Activated CD4-positive, alpha-beta memory T cell treated with anti-CD3 and anti-CD28 coated beads, Interleukin-2, amount 10 ng/mL, durations not matched to agents 7 days and 5 days (primary cell): ENCODE measurements at places on chromosomes 16 and 17.
A peak's percentile ranks its signal among the peaks of the same experiment; 100 is the strongest.

GRCh38 chr17:79847698-79848369, 8.6 kb upstream of the CBX4 start:
- peaks cover 13% of the 10 kb centered on the region for H3K4me1 ChIP-seq
- no peak for DNase-seq
- no peaks in the 10 kb centered on the region for H3K36me3 ChIP-seq
- peaks cover 40% of the 10 kb centered on the region for H3K27me3 ChIP-seq

GRCh38 chr16:67277999-67278772, 1.1 kb upstream of the PLEKHG4 start:
- peaks cover 24% of the 10 kb centered on the region for H3K4me1 ChIP-seq
- peaks cover 12% of the 10 kb centered on the region for H3K36me3 ChIP-seq
- peak overlapping the region; percentile 69 for H3K27ac ChIP-seq
- no peaks in the 10 kb centered on the region for H3K27me3 ChIP-seq
- DNase-seq = no peak

GRCh38 chr17:49997773-49998703, 3.0 kb upstream of the DLX3 start:
- no peak overlapping the region for H3K27ac ChIP-seq
- H3K4me1 ChIP-seq = peaks cover 33% of the 10 kb centered on the region
- H3K36me3 ChIP-seq = peaks cover 6% of the 10 kb centered on the region
- H3K27me3 ChIP-seq = peaks cover 72% of the 10 kb centered on the region

GRCh38 chr17:80800481-80801391, 190.9 kb upstream of the CHMP6 start:
- DNase-seq = no peak
- H3K4me1 ChIP-seq = peaks cover 27% of the 10 kb centered on the region
- H3K27ac ChIP-seq = no peak overlapping the region
- H3K36me3 ChIP-seq = peaks cover 40% of the 10 kb centered on the region

DNA sequence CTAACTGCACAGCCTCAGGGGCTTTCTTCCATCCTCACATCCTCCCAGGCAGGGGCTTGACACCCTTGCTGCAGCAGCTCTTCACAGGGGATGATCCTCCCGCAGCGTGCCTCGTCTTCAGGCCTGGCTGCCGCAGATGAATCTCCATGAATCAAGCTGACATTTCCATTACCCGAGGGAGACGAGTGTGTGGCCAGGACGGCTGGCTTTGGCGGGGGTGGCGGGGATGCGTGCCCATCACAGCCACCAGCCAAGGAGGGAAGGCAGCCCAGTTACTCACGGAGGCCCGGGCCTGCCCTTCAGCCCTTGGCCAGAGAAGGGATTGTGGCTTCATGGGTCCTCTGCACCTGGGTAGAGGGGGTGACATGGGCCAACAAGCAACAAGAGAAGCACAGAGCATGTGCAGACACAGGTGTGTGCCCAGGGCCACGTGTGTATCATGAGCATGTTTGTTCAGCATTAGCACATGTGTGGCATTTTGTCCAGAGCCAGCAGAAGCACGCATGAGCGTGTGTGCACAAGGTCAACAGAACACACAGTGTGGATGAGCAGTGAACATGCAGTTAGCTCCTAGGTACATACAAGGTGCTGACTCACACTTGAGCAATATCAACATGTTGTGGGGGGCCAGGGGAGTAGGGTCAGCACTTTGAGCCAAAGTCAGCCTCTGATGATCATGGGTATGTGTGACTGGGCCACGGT, 236.4 kb downstream of the KATNIP start:
- H3K36me3 ChIP-seq = no peaks in the 10 kb centered on the region
- no peak for DNase-seq
- H3K27ac ChIP-seq = no peak overlapping the region
- no peak overlapping the region for H3K4me3 ChIP-seq
- no peaks in the 10 kb centered on the region for H3K4me1 ChIP-seq
- H3K27me3 ChIP-seq = no peaks in the 10 kb centered on the region

DNA sequence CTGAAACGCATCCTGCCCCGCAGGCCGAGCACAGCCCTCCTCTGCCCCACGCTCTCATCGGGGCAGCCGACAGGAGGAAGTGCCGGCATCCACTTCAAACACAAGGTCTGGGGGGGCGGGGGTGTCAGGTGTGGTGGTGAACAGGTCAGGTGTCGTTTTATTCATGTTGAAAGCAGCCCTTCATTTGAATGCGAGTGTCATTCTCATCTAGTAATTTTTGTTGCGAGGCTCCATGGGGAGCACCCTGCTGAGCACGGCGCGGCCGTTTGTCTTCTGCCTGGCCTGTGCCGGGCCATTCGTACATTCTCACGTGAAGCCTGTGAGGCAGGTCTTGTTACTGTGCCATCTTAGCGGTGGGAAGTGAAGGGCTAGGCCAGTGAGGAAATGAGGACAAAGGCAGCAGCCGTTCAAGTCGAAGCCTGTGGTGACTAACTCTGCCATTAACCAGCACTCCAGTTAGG, 1.9 kb downstream of the ACSF3 start:
- H3K27me3 ChIP-seq = peaks cover 9% of the 10 kb centered on the region
- no peak for DNase-seq
- peaks cover 62% of the 10 kb centered on the region for H3K4me1 ChIP-seq
- peaks cover 26% of the 10 kb centered on the region for H3K36me3 ChIP-seq
- peak overlapping the region; percentile 86 for H3K27ac ChIP-seq

GRCh38 chr16:7946142-7946541, 613.5 kb downstream of the RBFOX1 start:
- no peak overlapping the region for H3K27ac ChIP-seq
- H3K27me3 ChIP-seq = no peaks in the 10 kb centered on the region
- H3K4me1 ChIP-seq = no peaks in the 10 kb centered on the region
- no peak for DNase-seq
- no peaks in the 10 kb centered on the region for H3K36me3 ChIP-seq

DNA sequence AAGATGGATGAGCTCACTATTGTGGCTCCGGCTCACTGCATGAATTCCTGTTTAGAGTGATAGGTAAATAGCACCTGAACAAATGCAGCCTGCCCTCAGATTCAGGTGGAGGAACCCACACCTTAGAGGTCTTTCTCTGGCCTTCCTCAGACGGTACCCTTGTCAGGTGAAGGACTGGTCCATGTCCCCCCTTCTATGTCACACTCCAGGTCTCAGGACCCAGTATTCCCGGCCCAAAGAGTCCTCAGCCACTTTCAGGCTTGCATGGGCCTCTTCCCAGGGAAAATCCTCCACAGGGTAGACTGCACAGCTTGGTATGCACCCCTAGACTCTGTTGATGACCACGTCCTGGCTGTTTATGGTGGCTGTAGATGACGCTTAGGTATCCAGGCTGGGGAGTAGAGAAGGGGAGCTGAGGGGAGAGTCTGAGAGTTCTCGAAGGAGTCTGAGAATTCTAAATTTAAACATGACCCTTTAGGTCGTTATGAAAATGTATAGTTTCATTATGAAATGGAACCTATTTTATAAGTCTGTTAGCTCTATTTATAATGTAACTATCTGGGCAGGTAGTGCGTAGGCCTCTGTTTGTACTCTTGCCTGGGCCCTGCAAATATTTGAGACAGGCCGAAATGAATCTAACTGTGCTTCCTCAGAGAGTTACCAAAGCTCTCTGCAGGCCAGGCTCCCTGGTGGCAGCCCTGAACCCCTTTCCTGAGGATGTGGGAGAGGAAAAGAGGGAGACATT, 32.5 kb upstream of the CCR7 start:
- H3K36me3 ChIP-seq = peaks cover 12% of the 10 kb centered on the region
- H3K4me1 ChIP-seq = peaks cover 59% of the 10 kb centered on the region
- no peaks in the 10 kb centered on the region for H3K27me3 ChIP-seq
- peak overlapping the region; percentile 44 for H3K4me3 ChIP-seq
- peak overlapping the region; percentile 97 for H3K27ac ChIP-seq
- DNase-seq = no peak

DNA sequence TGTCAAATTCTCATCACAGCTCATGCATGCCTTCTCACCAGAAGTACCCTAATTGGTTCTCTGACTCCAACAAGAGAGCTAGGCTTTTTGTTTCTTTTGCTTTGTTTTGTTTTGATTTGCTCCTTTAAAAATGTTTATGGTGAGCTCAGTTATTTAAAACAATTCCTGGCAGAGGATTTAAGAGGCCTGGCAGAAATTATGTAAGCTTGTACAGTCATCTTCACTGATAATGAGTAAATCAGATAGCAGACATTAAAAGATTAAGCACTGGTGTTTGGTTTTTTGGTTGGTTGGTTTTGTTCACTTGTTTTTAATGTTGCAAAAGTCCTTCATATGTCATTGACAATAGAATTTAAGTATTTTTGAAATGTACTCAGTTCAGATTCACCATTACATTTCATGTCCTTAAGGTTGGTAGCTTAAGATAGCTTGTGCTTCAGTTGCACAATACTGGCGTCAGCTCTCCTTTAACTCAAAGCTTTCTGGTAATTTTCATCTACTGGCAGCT, 378.9 kb downstream of the CDH13 start:
- no peak overlapping the region for H3K27ac ChIP-seq
- H3K36me3 ChIP-seq = no peaks in the 10 kb centered on the region
- peaks cover 3% of the 10 kb centered on the region for H3K27me3 ChIP-seq

GRCh38 chr16:83974475-83974874, 6.4 kb downstream of the NECAB2 start:
- H3K4me3 ChIP-seq = no peak overlapping the region
- H3K27me3 ChIP-seq = peaks cover 8% of the 10 kb centered on the region
- no peaks in the 10 kb centered on the region for H3K36me3 ChIP-seq
- H3K27ac ChIP-seq = no peak overlapping the region
- DNase-seq = no peak

- H3K27ac ChIP-seq = no peak overlapping the region
- H3K27me3 ChIP-seq = no peaks in the 10 kb centered on the region
- H3K4me1 ChIP-seq = peaks cover 25% of the 10 kb centered on the region
Measured at GRCh38 chr16:53922807-53923571, 219.0 kb downstream of the FTO start.

DNA sequence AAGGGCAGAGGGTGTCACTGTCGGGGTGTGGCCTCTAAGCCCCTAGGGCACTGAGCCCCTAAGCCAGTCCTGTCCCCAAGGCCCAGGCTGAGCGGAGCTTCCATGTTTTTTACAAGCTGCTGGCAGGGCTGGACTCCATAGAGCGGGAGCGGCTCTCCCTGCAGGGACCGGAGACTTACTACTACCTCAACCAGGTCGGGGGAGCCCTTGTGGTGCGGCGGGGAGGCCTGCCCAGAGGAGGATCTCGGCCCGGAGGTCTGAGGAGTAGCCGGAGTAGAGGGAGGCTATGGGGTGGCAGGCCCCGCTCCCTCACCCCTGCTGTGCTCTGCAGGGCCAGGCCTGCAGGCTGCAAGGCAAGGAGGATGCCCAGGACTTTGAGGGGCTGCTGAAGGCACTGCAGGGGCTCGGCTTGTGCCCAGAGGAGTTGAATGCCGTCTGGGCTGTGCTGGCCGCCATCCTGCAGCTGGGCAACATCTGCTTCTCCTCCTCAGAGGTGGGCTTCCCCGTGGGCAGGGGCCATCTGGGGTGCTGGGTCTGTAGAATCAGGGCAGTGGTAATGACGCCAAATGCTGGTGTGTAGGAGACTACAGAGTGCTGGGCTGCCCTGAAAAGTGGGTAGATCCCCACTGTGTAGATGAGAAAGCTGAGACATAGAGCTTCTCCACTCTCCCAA, 4.9 kb downstream of the MYO15B start:
- no peak for DNase-seq
- H3K27ac ChIP-seq = no peak overlapping the region
- H3K4me1 ChIP-seq = peaks cover 15% of the 10 kb centered on the region
- H3K36me3 ChIP-seq = no peaks in the 10 kb centered on the region

DNA sequence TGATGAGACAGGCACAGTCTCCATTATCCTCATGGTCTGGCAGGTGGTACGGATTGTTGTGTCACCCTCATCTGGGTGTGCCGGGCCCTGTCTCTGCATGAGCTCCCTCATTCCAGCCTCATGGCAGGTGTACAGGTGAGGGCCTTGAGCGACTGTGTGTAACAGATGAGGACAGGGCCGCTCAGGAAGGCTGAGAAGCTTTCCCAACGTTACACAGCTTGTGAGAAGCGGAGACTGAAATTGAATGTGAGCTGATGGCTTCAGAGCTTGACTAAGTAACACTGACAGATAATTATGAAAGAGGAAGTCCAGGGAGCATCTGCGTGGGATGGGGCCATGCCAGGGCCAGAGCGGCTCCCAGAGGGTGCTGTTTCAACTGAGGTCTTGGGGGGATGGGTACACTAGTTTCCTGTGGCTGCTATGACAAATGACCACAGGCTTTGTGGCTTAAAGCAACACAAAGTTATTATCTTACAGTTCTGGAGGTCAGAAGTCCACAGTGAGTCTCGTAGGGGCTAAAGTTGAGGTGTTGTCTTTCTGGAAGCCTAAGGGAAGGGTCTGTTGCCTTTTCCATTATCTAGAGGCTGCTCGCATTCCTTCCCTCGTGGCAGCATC, 36.7 kb downstream of the CMIP start:
- peaks cover 66% of the 10 kb centered on the region for H3K4me1 ChIP-seq
- peaks cover 32% of the 10 kb centered on the region for H3K36me3 ChIP-seq
- no peak overlapping the region for H3K4me3 ChIP-seq
- H3K27me3 ChIP-seq = no peaks in the 10 kb centered on the region

- H3K36me3 ChIP-seq = no peaks in the 10 kb centered on the region
- H3K27me3 ChIP-seq = peaks cover 8% of the 10 kb centered on the region
- H3K4me3 ChIP-seq = no peak overlapping the region
Measured at GRCh38 chr17:66241839-66242238, 12.6 kb upstream of the APOH start.

DNA sequence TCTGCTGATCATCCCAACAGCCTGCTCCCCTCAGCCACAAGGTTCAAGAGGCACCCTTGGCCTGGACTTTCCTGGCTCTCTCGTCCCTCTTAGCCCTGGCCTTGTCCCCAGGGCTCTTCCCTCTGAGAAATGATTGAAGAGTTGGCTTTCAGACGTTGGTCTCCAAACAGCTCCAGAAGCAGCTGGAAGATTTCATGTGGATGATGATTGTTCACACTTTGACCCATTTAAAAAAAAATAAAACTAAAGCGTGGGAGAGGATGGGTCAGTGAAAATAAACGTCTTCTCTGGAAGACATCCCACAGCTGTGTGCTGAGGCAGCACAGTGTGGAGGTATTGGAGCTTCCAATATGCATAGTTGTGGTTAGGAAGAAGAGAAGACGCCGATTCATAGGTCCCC, 54.7 kb upstream of the CDH11 start:
- no peak overlapping the region for H3K27ac ChIP-seq
- H3K36me3 ChIP-seq = no peaks in the 10 kb centered on the region
- no peaks in the 10 kb centered on the region for H3K4me1 ChIP-seq
- no peaks in the 10 kb centered on the region for H3K27me3 ChIP-seq
- no peak overlapping the region for H3K4me3 ChIP-seq

- H3K27ac ChIP-seq = peak overlapping the region; percentile 88
- H3K4me1 ChIP-seq = peaks cover 61% of the 10 kb centered on the region
- peak overlapping the region; percentile 97 for H3K4me3 ChIP-seq
Measured at GRCh38 chr16:11797957-11798299, 870 bp upstream of the ZC3H7A start.

GRCh38 chr17:81926451-81927151, 934 bp downstream of the MAFG start:
- peaks cover 4% of the 10 kb centered on the region for H3K27me3 ChIP-seq
- H3K4me3 ChIP-seq = peak overlapping the region; percentile 91
- peak overlapping the region; percentile 94 for H3K27ac ChIP-seq
- peaks cover 39% of the 10 kb centered on the region for H3K4me1 ChIP-seq
- peak; percentile 65 for DNase-seq
- H3K36me3 ChIP-seq = peaks cover 13% of the 10 kb centered on the region

GRCh38 chr16:20833086-20833485, 26.8 kb downstream of the REXO5 start:
- peaks cover 60% of the 10 kb centered on the region for H3K36me3 ChIP-seq
- no peak overlapping the region for H3K27ac ChIP-seq

GRCh38 chr16:54511222-54511731, 224.7 kb upstream of the IRX3 start:
- H3K4me3 ChIP-seq = no peak overlapping the region
- H3K27ac ChIP-seq = no peak overlapping the region
- H3K4me1 ChIP-seq = no peaks in the 10 kb centered on the region
- no peak for DNase-seq
- no peaks in the 10 kb centered on the region for H3K36me3 ChIP-seq
